Testis (tissue), 5 donors: ENCODE measurements at places on chromosomes 5 and 9.
A peak's percentile ranks its signal among the peaks of the same experiment; 100 is the strongest.

DNA sequence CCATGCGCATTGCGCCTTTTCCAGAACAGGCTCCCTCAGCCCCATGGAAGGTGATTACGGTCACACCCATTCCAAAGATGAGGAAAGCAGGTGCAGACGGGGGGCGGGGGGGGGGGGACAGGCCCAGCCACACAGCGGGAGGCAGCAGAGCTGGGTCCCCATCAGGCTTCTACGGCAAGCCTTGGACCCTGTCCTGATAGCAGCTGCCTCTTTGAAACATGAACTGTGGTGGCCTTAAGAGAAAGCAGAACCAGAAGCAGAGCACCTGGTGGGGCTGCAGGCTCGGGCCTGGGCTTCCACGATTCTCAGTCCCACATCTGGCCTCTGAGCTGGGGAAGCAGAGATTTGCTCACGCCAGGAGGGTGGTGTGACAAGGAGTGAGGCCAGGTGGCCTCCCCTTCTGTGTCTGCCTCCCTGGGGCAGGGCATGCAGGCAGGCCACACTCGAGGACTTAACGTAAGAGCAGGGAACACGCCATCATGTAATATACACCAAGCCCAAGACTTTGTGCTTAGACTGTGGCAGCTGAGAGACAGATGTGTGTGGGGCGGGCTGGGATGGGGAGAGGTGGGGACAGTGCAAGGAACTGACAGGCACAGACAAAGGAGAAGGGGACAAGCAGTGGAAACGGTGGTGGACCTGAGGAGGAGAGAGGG, 14.2 kb upstream of the PHYKPL start:
- no peak for DNase-seq

DNA sequence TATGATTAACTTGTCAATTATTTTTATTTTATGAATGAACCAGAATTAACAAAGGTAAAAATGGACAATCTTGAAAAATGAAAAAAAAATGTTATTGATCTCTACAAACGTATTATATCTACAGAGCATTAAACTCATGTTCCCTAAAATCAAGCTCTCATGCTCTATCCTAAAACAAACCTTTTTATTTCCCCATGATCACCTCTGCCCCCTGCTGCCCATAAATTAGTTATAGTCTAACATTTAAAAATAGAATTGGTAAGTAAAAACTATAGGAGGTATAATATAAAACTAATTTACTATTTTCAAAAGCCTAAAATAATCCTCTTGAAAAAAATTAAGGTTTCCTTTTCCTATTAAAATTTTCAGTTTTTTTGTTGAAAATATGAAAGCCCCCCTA, 168.0 kb upstream of the POU5F2 start:
- DNase-seq, result no peak

- DNase-seq, result no peak
These were observed 43.1 kb downstream of the BICD2 start for GRCh38 chr9:92721548-92721947.

GRCh38 chr5:107157809-107158208, 512.9 kb downstream of the EFNA5 start:
- no peak for DNase-seq

DNA sequence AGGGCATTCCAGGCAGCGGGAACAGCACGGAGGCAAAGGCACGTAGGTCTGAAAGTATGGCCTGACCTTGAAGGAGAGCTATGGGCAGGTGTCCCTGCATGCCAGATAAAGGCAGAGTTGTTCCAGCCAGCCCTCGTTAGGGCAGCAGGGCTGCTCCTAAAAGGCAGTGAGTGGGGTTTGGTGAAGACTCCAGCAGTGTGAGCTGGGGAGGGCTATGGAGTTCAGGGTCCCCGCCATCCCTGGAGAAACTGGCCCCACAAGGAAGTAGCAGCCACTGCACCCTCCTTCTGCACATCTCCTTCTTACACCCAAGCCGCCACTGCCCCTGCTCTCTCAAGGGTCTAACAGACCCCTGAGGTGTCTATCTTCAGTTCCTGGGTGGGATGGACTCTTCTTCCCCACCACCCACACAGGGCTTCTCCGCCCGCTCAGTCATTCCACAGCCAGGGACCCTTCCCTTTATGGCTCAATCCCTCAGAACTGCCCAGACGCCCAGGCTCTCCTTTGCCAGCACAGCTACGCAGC, 1.4 kb downstream of the AKNA start:
- DNase-seq, result no peak

DNA sequence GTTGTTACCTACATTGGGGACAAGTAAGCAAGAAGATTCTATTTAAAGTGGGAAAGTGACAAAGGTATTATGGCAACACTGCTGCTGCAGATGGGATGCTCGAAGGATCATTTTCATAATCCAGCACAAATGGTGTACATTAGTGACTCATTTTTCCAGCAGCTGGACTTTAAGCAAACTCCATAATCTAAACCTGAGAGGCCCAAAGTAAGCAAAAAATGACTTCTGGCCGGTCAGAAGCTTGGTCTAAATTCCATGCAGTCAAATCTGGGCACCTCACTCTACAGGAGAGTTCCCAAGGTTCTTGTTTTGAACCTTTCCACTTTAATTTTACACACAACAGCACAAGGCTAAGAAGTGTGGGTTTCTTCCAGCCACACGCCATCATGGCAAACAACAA, 43.6 kb upstream of the TRAF1 start:
- DNase-seq, result no peak

GRCh38 chr5:63152871-63153270, 574.3 kb downstream of the LRRC70 start:
- DNase-seq, result no peak

GRCh38 chr5:170533383-170533782, 29.6 kb downstream of the KCNIP1 start:
- DNase-seq, result no peak

GRCh38 chr5:119269061-119269944, 86.5 kb upstream of the TNFAIP8 start:
- no peak for DNase-seq

DNA sequence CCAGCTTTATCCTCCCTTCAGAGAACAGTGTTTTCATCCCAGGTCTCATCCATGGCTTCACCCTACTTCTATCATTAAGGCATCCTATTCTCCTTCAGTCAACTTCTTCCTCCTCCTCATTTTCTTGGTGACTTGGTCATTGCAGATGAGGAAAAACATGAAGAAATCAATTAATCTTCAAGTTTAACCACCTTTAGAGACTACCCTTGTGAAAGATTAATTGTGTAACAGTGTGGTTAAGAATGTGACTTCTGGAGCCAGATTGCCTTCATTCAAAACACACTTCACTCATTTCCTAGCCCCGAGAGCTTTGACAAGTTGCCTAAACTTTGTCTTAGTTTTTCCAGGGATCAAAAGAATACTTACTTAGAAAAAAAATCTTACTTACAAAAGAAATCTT, 110.0 kb downstream of the STK32A start:
- no peak for DNase-seq

DNA sequence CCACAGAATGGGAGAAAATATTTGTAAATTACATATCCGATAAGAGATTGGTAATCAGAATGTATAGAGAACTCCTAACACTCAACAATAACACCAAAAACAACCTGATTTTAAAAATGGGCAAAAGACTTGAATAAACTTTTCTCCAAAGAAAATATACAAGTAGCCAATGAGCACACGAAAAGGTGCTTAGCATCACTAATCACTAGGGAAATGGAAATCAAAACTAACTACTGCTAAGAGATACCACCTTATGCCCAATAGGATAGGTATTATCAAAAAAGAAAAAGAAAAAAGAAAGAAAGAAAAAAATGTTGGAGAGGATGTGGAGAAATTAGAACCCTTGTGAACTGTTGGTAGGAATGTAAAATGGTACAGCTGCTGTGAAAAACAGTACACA, 212.1 kb downstream of the TLR4 start:
- no peak for DNase-seq

- no peak for DNase-seq
These were observed 53.7 kb downstream of the EXD3 start for GRCh38 chr9:137369061-137369787.

- DNase-seq, result no peak
These were observed 1125.4 kb downstream of the EFNA5 start for GRCh38 chr5:106545325-106545724.

DNA sequence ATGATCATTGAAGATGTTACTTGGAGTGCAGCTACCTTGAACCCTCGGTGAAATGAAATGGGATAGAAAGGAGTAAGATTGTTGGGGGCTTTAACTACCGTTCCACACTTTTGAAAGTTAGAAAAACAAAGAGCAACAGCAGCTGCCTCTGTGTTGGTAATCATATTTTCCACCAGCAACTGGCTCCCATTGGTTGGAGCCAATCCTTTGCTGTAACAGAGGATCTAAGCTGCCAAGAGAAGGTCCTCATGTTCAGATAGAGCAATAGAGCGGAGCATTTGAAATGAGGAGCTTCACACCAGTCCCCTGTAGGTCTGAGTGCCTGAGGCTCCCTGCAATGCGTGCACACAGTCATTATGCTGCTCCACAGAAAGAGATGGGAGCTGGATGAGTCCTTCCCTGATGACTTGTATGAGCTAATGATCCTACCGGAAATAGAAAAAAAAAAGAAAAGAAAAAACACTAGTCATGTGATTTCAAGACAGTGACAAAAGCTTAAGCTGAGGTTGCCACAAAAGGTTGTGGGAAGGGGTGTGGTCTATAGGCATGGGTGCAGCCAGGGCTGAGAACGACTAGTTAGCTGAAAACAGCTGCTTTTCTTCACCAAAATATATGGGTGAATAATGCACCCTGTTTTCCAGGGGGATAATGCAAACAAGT, 300.7 kb downstream of the MLLT3 start:
- no peak for DNase-seq

DNA sequence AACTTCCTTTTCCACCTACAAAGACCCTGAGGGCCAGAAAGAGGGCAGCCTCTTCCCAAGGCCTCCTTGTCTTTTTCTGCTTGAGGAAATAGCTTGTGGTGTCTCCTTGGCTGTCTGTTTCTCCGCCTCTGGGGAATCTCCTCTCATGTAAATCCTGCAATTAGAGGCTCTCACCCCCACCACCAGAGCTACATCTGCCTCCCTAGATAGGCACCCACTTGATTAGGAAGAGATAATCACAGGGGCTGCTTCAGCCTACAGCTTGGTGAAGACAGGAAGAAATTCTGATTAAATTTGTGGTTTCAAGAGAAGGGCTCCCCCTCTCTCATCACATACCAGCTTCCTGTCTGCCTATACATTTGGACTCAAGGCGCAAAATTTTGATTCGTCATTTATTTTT, 75.6 kb downstream of the TLR4 start:
- no peak for DNase-seq

- DNase-seq, result no peak
These were observed 160.9 kb downstream of the SH3GL2 start for GRCh38 chr9:17739736-17740135.

DNA sequence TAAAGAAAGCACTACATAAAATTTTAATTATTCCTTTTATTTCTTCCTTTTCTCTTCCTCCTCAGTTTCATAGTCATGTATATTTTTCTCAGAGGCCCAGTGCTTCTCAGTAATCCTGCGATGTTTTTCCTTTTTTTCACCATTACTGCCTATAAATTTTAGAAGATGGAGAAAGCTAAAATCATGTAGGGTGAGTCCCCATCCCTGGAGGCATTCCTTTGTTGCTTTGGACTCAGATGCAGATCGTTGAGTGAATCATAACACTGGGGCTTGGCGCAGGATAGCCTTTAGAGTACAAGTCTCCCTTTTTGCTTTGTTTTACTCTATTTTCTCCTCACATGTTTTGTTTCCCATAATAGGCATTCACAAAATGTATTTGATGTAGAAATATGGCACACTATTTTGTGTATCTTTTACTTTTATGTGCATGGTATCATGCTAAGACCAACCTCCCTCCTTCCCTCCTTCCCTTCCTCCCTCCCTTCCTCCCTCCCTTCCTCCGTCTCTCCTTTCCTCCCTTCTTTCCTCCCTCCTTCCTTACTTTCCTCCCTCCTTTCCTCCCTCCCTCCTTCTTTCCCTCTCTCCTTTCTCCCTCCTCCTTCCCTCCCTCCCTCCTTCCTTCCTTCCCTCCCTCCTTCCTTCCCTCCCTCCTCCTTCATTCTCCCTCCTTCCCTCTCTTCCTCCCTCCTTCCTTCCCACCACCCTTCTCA, 72.4 kb downstream of the NUDT12 start:
- DNase-seq, result no peak

GRCh38 chr9:99057665-99058625, 47.0 kb upstream of the TGFBR1 start:
- peak; percentile 39 for DNase-seq

DNA sequence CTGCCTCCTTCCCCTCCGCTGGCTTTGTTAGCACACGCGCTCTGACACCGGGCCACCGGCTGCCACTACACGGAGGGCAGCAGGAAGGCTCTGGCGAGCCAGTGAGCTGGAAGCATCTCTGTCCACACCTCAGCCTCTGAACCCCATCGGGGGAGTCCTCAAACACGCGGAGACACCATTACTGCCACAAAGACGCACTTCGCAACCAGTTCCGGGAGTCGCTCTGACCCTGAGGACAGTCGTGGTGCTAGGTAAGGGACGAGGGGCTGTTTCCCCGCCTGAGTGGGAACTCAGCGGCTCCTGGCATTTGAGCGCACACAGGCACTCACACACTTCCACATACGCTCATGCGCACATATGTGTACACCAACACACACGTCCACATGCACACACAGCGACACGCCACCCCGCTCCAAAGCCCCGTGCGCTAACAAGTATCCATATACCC, 160.0 kb downstream of the C9orf152 start:
- no peak for DNase-seq

DNA sequence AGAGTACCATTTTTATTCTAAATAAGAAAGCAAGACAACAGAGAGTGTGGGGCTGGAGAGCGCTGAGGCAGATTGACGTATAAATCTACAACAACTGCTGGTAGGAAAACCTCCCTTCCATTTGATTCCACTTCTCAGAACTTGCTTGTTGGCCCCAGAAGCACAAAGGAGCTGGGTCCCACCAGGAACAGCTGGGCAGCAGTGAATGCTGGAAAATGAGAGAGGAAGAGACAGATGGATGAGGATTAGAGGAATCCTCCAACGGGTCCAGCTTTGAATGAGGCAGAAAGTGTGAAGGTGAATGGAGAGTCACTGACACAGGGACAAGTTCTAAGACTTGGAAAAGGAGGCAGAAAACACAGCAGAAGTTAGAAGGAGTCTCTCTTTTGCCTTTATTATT, 14.8 kb downstream of the TAS2R1 start:
- no peak for DNase-seq

- DNase-seq, result no peak
These were observed 17.8 kb downstream of the CDK7 start for GRCh38 chr5:69252437-69252836.

DNA sequence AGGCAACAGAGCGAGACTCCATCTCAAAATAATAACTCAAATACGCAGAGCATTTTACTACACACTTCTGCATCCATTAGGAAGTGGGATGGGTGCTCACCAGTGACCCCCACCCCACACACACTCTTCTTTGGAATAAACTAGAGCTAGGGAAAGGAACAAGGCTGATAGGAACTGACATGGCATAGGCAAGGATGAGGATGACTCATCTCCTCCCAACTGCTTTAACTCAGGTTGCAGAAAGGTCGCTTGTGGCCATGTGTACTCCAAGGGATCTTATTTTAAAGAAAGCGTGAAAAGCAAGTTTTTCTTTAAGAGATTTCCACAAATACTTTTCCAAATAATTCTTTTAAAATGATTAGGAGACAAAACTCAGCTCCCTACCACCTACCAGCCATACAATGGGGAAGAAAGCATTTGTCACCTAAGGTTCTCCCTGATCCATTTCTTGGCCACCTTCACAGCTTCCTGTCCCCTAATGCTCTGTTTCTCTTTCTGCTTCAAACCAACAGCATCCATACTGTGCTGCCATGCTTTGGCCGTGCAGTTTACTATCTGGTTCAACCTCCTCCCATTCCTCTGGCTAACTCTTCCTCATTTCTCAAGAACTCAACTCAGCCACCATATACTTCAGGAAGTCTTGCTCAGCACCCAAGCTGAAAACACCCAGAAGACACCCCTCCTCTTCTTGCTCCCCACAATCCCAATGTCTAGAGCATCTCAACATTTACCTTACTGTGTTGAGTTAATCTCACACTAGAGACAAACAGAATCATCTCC, 211.9 kb downstream of the ACTL7B start:
- no peak for DNase-seq
